ENCODE measurements at places on chromosomes 2 and 18.
A peak's percentile ranks its signal among the peaks of the same experiment; 100 is the strongest.

- no peak for DNase-seq
These were observed 62.9 kb upstream of the ZFP36L2 start for GRCh38 chr2:43289331-43289730.

DNA sequence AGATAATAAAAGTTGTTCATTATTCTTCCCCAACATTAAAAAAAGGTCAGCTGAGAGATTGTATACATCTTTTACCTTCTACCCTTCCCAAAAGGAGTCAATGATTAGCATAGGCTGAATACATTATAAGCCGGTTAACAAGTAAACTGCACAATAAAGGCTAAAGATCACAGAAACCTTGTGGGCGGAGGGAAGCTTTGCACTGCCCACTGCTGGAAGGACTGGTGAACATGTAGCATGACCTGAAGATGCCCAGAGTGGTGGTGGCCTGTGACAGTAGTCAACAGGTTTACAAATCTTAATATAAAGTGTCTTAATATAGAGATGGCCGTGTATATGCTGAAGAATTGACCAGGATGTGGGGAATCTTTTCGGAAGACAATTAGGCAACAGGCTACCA is 35.6 kb downstream of the ARL5A start:
- DNase-seq: no peak

DNA sequence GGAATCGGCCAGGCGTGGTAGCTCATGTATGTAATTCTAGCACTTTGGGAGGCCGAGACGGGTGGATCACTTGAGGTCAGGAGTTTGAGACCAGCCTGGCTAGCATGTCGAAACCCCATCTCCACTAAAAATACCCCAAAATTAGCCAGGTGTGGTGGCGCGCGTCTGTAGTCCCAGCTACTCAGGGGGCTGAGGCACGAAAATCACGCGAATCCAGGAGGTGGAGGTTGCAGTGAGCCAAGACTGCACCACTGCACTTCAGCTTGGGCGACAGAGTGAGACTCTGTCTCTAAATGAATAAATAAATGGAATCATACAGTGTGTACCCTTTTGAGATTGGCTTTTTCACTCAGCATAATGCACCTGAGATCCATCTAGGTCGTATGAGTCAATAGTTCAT is 19.4 kb upstream of the TTC39C start:
- no peak for DNase-seq

DNA sequence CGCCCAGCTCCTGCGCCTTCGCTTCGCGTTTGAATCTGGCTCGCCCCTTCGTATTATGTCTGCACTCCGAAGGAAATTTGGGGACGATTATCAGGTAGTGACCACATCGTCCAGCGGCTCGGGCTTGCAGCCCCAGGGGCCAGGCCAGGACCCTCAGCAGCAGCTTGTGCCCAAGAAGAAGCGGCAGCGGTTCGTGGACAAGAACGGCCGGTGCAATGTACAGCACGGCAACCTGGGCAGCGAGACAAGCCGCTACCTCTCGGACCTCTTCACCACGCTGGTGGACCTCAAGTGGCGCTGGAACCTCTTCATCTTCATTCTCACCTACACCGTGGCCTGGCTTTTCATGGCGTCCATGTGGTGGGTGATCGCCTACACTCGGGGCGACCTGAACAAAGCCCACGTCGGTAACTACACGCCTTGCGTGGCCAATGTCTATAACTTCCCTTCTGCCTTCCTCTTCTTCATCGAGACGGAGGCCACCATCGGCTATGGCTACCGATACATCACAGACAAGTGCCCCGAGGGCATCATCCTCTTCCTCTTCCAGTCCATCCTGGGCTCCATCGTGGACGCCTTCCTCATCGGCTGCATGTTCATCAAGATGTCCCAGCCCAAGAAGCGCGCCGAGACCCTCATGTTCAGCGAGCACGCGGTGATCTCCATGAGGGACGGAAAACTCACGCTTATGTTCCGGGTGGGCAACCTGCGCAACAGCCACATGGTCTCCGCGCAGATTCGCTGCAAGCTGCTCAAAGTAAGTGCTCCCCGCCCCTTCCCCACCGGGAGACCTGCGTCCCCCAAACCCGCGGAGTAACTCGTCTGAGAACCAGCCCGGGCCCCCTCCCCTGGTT is 453 bp downstream of the KCNJ3 start:
- DNase-seq: no peak

DNA sequence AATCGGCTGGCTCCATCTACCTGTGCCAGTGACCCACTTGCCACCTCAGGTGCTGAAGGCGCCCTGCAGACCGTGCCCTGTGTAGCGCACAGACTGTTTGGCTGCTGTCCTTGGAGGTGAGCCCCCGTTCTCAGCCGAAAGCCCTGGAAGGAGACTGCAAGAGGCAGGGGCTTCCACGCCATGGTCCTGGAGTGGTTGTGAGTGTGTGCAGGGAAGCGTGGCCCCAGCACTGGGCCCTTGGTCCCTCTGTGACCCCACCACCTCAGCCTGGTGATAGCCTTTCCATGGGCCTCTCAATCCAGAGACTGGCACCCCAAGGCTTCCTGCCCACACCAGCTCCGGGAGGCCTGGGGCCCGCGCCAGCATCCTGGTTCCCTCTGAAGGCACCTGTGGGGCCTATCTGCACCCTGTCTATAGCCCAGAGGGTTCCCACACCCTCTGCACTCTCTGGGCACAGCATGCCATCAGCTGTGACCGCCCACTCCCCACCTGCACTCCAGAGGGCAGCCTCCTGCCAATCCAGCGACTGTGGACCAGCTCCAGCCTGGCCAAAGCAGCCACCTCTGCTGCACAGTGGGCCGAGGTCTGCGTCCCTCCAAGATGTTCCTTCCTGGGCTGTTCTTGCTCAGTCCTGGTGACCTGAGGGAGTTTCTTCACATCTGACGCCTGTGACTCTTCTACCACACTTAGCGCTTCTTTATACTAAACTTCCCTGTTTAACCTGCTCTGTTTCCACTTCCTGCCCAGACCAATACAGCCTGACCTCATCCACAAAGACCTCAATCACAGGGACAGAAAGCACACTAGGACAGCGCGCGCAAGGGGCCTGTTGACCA is 109.5 kb downstream of the EIPR1 start:
- no peak for DNase-seq

- no peak for DNase-seq
These were observed 10.9 kb upstream of the SLC4A3 start for GRCh38 chr2:219616550-219616949.

- no peak for DNase-seq
These were observed 5.5 kb upstream of the GPC1 start for GRCh38 chr2:240429872-240430491.

- peak; percentile 74 for DNase-seq
These were observed 10.0 kb upstream of the PROC start for GRCh38 chr2:127408004-127408806.

GRCh38 chr2:125643585-125643984 is 1012.4 kb upstream of the GYPC start:
- no peak for DNase-seq

GRCh38 chr2:223102040-223102400 is 50.0 kb downstream of the KCNE4 start:
- no peak for DNase-seq

DNA sequence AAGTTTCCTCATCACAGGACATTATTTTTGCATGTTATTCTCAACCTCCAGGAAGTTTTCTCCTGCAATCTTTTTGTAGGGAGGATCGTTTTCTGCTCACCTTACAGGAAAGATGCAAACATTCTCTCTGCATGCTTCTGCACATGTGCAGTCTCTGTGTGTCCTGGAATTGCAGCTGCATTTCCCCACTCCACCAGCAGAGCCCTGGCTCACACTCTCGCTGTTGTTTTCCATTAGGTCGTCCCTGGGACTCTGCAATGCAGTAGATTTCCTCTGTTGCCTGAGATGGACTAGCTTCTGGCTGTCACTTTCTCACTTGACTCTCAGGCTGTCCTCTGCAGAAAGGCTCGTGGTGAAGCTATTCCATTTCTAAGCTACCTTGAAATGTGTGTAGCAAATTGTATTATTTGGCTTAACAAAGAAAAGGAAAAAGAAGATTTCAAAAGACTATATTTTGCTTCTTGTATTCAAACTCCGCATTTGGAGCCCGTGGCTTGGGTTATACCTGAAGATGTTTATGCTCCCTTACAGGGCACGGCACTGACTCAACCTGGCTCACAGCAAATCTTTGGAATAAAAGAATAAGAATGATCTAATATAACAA is 346.7 kb downstream of the RAD51AP2 start:
- DNase-seq: peak; percentile 3

- DNase-seq: no peak
These were observed 1274.5 kb upstream of the CRIM1 start for GRCh38 chr2:35081001-35081621.

DNA sequence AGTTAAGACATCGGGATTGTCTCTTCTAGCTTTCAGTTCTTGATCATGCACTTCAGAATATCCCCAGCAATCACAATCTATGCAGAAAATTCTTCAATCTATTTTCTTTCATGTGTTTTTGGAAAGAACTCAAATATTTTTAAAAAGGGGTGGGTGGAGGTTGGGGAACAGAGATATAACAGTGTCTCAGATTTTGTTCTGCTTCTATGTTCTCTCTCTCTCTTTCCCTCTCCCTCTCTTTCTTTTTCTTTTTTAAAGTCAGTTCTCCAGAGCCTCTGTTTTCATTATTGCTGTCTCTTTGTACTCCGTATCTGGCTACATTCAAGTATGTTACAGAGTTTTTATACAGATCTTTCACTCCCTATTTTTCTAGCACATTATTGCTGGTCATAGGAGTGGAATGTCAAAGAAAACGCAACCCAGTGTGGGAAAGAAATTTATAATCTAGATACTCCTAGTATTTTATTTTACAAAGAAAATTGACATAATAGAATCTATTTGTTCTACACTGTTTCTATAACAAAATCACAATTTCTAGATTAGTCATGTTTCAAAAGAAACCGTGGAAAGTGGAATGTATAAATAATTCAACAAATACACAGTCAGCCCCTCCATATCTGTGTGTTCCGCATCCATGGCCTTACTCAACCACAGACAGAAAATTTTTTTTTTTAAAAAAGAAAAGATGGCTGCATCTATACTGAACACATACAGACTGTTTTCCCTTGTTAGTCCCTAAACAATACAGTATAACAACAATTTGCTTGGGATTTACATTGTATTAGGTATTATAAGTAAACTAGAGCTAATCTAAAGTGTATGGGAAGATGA is 11.2 kb upstream of the NEMP2 start:
- no peak for DNase-seq

DNA sequence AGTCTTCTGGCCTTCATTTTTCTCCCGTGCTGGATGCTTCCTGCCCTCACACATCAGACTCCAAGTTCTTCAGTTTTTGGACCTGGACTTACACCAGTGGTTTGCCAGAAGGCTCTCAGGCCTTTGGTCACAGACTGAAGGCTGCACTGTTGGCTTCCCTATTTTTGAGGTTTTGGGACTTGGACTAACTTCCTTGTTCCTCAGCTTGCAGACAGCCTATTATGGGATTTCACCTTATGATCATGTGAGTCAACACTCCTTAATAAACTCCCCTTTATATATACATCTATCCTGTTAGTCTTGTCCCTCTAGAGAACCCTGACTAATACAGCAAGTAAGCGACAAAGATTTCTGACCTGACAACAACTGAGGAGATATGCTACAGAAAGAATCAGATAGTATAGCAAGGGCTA is 7.2 kb downstream of the CDC42EP3 start:
- DNase-seq: no peak

DNA sequence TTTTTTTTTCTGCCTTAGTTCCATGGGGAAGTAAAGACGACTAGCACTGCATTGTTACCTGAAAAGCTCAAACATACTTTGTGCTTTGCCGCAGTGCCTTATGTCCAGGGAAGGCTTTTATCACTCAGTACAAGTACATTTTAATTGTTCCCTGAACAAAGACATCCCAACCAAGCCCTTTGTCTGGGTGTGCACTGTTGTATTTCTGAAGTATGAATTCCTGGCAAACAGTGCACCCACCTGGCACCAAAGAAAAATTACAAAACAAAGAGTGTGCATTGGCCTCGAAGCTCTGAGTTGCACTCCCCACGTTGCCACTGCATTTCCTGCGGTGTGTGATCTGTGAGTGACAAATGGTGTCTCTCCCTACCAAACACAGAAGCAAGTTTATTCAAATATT is 858.5 kb upstream of the PIK3C3 start:
- DNase-seq: no peak

GRCh38 chr18:50744253-50744652 is 75.6 kb downstream of the MRO start:
- no peak for DNase-seq

GRCh38 chr2:40343902-40344301 is 108.0 kb downstream of the SLC8A1 start:
- DNase-seq: no peak
